Kidney (tissue), 22 donors: ENCODE measurements at places on chromosomes 3 and 15. TPM values are rescaled to one million over a fixed set of nuclear protein-coding genes. Genes with fewer than 3 reads are reported as not detected.

SCAMP5 gene
- 13.4 TPM for total RNA-seq

SLC28A2 gene
- not detected for total RNA-seq

COLQ gene
- total RNA-seq: 4.3 TPM

DNAH12 gene
- total RNA-seq: 0.38 TPM

GABRA5 gene
- not detected for total RNA-seq

GOLGA8H gene
- 0.88 TPM for total RNA-seq

ZKSCAN7 gene
- total RNA-seq: 7.9 TPM

CSPG4 gene
- total RNA-seq: 30.7 TPM

C3orf80 gene
- total RNA-seq: 0.63 TPM

SAMMSON gene
- 0.98 TPM for total RNA-seq

DOCK3 gene
- total RNA-seq: 0.54 TPM

PRRT3 gene
- 3.9 TPM for total RNA-seq

MESP2 gene
- 0.47 TPM for total RNA-seq

CFAP91 gene
- 14.1 TPM for total RNA-seq

CKMT1A gene
- total RNA-seq: 15.1 TPM

GRCh38 chr3:108292905-108293328, 3.4 kb upstream of the HHLA2 start:
- DNase-seq: no peak

DNA sequence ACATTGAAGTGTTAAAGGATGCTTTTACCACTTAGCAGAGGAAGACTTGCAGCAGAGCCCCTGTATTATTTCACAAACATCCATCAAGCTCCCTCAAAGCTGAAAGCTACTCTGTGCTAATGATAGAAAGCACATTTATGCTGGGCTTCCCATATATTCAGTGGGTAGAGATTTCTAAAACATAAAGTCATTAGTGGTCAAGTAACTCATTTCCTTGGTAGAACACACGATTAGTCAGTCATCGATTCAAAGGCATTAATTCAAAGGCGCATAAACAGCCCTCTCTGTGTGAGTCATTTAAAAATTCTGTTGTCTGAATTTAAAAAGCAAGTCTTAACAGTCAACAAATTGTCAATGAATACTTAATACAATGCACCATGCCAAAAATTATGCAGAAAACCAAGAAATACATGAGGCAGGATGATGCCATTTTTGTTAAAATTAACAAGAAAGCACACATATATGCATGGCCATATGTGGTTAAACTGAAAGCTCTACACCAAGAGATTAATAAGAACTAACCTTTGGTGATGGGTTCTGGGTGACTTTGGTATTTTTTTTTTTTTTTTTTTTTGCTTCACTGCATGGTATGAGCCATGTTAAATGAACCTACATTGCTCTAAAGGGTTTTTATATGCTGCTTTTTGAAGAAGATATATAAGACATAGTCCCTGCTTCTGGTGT, 61.7 kb downstream of the LDHAL6B start:
- no peak for DNase-seq

- DNase-seq: no peak
Measured at GRCh38 chr15:66748708-66749035, 46.6 kb downstream of the SMAD6 start.

GRCh38 chr3:76352511-76353284, 567.3 kb upstream of the ZNF717 start:
- peak; percentile 10 for DNase-seq

- no peak for DNase-seq
Measured at GRCh38 chr3:123789160-123789559, 95.0 kb downstream of the MYLK start.

DNA sequence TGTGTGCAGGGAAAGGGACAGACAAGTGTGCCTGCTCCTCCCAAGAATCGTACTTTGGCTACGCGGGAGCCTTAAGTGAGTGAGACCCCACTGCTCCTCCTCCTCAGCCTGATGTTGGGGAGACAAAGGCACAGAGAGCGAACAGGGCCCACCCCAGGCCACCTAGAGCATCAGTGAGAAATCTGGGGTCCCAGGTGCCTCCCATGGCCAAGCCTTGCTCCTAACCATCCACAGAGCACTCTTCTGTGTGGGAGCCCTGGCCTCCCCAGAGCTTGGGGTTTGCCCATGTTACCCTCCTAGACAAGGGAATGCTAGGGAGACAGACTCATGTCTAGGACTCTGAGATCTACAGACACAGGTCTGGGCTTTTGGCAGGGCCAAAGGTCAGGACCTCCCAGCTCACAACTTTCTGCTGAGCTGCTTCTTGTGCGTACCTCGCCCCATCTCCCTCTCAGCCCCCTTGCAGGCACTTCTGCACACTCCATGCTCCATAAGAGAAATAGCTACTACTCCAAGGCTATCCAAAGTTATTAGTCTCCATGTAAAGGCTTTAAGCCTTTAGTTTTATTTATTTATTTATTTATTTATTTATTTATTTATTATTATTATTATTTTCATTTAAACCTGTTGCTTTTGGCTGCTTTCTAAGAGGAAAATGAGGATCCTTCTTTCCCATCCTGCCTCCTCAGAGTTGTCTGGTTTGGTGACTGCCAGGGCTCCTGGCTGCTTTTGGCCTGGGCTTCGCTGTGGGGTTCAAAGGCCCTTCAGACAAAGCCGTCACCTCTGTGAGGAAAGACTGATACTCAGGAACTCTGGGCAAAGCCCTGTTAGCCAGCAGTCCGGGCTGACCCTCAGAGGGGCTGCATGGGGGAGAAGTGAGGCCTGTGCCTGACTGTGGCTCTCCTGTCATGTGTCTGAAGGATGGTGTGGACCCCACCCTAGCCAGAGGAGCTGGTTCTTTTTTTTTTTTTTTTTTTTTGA, 32.8 kb upstream of the TOPBP1 start:
- DNase-seq: no peak

DNA sequence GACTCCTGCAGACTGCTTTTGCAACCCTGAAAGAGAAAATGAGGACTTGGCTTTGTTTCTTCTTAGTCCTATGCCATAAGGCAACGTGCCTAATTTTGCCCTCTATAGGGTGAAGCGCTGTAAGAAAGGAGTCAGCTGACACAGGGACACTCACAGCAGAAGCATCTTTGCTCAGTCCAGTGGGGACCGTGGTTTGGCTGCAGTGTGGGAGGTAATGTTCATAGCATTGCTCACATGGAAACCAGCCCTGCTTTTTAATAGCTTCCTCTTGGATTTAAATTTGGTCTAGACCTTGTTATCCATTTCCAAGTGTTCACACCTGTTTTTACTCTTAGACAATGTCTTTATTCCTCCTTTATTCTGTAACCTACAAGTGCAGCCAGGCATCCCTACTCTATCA, 1032.1 kb downstream of the NTRK3 start:
- DNase-seq: no peak

DNA sequence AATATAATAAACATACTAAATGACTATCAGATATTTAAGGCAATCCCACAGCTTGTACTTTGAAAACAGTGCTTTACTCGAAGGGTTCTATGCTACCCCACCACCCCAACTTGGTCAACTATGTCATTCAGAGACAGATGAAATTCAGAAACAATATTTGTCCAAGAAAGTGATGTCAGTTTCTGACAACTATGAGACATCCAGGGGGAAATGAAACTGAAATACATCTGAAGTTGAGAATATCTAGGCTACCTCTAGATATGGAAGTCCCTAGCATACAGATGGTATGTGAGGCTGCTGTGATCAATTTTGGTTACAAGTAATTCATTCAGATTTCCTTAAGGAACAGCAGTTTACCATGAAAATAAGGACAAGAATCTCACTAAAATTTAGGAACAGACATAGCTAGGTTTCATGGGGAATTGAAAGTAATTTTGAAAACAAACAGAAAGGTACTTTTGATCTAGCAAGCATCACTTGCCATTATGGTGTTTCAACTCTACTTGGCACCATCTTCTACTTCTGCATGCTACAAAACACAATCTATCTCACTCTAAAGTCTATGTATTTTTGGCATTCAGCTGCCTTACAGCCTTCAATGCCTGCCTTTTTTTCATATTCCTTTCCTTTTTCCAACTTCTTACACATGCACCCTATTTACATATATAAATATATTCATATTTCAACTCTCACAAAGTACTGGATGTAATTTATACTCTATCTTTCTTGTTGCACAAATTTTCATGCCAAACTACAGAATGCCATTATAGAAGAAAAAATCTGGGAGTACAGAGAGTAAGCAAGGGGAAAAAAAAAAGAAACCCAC, 21.7 kb downstream of the ATG3 start:
- no peak for DNase-seq

DNA sequence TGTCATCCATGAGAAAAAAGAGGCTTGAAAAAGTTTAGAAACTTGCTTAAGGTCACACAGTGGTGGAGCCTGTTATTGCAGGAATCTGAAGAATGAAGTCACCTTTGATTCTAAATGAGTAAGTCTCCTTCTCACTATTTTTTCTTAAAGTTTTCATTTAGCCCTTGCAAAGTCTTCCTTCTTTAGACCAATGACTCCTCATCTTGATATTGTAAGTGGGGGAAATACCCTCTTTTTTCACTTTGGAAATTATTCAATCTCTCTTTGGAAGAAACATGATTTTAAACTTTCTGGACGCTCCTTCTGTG, 787 bp upstream of the SLMAP start:
- DNase-seq: no peak

- no peak for DNase-seq
Measured at GRCh38 chr3:157136647-157137387, 23.1 kb downstream of the CCNL1 start.

DNA sequence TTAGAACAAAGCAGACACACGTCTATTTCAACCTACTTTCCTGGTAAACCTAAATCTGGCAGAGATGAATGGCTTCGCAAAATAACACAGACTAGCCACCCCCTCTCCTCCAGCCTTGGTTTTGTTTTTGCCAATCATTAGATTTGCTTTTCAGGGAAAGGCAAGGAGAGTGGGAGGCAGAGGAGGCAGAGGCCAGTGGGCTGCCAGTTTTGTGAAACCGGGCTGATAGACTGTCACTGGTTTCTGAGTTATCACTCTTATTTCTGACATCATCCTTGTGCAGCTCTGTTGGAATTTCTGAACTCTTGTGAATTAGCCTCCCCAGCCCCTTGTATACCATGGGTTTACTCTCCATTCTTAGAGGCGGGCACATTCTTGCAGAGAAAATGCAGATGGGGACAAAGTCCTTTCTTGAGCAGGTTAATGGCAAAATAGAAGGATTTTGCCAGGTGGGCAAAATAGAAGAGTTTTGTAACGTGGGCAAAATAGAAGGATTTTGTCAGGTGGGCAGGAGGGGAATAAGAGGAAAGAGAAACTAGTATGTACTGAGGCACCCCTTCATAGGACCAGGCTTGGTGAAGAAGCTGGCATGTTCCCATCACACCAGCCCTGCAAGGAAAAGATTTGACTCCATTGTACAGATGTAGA, 3.2 kb upstream of the FEM1B start:
- DNase-seq: no peak

DNA sequence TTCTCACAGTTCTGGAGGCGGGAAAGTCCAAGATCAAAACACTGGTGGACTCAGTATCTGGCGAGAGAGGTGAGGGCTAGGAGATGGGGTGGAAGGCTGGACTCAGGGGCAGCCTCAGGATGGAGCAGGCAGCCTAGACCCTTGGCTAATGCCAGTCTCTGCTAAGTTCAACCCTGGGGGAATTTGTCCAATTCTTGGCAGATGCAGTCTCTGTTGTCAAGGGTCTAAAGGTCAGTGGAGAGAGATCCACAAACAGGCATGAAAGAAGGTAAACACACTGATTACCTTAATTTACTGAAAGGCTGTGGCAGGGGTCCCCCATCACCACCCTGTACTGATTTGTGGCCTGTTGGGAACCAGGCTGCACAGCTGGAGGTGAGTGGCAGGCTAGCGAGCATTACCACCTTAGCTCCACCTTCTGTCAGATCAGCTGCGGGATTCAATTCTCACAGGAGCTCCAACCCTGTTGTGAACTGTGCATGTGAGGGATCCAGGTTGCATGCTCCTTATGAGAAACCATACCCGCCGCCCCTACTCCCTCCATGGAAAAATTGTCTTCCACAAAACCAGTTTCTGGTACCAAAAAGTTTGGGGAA, 32.5 kb upstream of the RHCG start:
- DNase-seq: no peak

DNA sequence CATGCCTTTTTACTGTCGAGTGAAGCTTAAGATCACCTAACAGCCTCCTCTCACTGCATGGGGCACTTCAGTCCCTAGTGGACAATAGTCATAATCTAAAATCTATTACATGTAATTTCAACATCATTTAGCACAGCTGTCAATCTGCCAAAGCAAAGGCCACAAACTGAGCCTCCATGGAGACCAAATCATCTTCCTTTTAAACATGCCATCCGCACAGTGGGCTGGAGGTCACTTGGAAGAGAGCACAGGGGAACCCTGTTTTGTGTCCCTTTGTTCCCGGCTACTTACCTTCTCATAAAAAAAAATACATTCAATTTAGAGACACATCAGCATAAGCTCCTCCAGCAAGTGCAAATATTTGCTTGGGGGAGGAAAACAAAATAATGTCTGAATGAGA, 167.3 kb downstream of the SQOR start:
- DNase-seq: no peak

GRCh38 chr15:29668120-29668602, 154.1 kb downstream of the TJP1 start:
- DNase-seq: no peak

GRCh38 chr3:52277972-52278509, 408 bp downstream of the WDR82 start:
- peak; percentile 89 for DNase-seq

GRCh38 chr3:156728267-156728985, 54.0 kb downstream of the TIPARP start:
- DNase-seq: no peak

GRCh38 chr15:30023798-30024295, 58.9 kb upstream of the GOLGA8J start:
- no peak for DNase-seq
